PC-9 (cell line): ENCODE measurements at places on chromosomes 11 and 22. TPM values are rescaled to one million over a fixed set of nuclear protein-coding genes. Genes with fewer than 3 reads are reported as not detected.

DNA sequence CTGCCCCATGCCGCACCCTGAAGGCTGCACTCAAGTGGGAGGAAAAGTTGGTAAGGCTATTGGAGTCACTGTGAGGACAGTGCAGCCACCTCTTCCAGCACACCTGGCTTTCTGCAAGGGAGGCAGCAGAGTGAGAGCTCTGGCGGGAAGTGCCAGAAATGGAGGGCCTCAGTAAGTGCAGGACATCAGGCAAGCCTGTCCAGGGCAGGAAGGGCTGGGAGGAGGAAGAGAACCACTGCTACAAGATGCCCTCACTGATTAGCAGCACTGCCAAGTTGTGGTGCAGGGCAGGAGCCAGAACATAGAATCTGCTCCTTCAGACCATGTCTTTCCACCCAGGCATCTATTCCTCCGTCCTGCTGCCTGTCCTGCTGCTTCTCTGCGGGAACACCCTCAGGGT, 61.2 kb upstream of the CLTCL1 start:
- H3K27me3 ChIP-seq, result no peaks in the 10 kb centered on the region
- H3K4me1 ChIP-seq, result no peaks in the 10 kb centered on the region
- DNase-seq, result no peak
- no peaks in the 10 kb centered on the region for H3K36me3 ChIP-seq
- H3K4me3 ChIP-seq, result no peak overlapping the region

GRCh38 chr11:94673951-94674491, 94.1 kb upstream of the AMOTL1 start:
- no peak overlapping the region for H3K27ac ChIP-seq
- H3K27me3 ChIP-seq, result no peaks in the 10 kb centered on the region
- no peak overlapping the region for H3K4me3 ChIP-seq
- DNase-seq, result no peak

GRCh38 chr11:35624781-35625180, 6.5 kb downstream of the FJX1 start:
- no peak overlapping the region for H3K27ac ChIP-seq
- no peaks in the 10 kb centered on the region for H3K27me3 ChIP-seq
- DNase-seq, result no peak
- H3K36me3 ChIP-seq, result no peaks in the 10 kb centered on the region
- peaks cover 33% of the 10 kb centered on the region for H3K4me1 ChIP-seq
- H3K4me3 ChIP-seq, result no peak overlapping the region

- DNase-seq, result no peak
- no peak overlapping the region for H3K27ac ChIP-seq
- H3K36me3 ChIP-seq, result no peaks in the 10 kb centered on the region
- no peaks in the 10 kb centered on the region for H3K27me3 ChIP-seq
Measured at GRCh38 chr11:64092111-64092760, 56.5 kb downstream of the FLRT1 start.

The DGCR6 gene
- 0.63 and 1.4 TPM in 2 replicates for total RNA-seq
